Islet precursor cell (in vitro differentiated cells): ENCODE measurements at places on chromosomes 1 and 21.

DNA sequence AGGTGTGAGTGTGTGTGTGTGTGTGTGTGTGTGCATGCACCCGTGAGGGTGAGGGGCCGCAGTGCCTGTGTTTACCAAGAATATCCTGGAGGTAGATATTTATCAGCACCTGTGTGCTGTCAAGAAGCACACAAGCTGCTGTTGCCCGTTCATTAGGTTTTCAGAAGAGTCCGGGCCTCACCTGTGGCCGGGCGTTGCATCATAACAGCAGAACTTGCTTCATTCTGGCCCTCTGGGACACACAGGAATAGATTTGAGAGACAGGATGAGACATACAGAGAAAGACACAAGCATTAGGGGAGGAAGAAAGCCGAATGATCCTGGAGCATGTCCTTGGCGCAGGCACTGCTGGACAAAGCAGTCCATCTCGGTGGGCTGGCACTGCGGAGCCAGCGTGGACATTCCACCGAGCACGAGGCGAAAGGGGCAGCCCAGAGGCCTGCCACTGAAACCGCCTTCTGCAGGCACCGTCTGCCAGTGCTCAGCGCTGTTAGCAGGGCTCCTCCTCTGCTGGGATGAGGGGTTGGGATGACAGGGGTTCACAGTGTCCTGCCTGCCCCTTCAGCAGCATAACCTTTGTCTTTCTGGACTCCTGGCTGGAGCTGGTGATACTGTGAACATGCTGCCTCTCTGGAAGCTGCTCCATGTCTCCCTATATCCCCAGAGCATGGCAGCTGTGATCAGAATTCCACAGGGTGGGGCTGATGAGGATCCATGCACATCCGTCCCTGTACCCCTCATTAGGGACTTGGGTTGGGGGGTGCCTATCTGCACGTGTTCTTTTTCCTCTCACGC is 81.1 kb downstream of the PEX14 start:
- peak; percentile 83 for DNase-seq

GRCh38 chr1:24999426-24999825 is 69.3 kb upstream of the RUNX3 start:
- DNase-seq, result no peak

- peak; percentile 87 for DNase-seq
These were observed 4.1 kb upstream of the TFAP2E start for GRCh38 chr1:35568975-35569395.

DNA sequence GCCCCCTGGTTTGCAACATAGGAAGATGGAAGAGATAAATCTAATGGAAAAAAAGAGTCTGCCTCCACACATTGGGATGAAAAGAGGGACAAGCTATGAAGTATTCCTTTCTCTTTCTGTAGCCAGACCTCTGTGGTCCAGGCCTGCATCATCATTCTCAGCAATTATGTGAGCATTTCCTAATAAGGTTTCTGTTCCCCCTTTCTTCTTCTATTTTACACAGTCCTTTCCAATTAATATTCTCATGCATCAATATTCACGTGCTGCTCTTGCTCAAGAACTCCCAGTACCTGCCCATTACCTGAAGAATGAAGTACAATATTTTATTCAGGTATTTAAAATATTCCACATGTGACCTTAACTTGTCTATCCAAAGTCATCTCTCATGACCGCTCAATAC is 8.2 kb upstream of the SLC30A1 start:
- DNase-seq, result no peak

GRCh38 chr21:27379354-27379753 is 412.5 kb upstream of the ADAMTS5 start:
- DNase-seq, result no peak

DNA sequence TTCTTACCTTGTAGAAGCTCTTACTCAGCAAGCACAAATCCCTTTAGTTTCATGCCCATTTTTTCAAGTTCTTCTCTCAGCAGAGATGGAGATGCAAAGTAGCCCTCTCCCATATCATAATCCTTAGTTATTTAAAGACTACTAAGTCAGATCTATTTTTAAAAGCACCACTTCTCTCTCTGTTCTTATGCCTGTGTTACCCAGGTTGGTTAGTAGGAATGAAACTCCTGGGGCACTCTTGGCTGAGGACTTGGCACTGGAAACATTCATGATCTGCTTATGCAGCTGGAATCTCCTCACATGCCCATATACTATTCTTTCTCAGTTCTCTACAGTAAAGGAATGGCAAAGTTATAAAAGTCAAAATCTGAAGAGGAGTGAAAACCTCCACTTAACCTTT is 51.9 kb upstream of the PPP2R5A start:
- DNase-seq, result no peak

DNA sequence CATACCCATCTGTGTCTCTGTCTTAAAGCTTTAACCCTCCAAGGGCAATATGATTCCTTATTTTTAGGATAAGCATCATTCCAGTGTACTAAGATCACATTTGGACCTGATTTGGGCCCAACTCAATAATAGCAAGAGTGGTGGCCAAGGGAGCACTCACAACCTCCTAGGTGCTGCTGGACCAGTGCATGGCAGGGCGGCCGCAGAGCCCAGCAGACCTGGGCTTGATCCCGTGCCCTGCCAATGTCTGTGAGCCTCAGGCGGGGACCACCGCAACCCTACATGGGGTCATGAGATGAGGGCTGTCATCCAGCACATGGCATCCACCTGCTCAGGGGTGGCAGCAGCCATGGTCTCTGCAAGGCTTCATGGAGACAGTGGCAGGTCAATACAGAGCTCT is 201.8 kb upstream of the TMEM51 start:
- DNase-seq, result no peak

DNA sequence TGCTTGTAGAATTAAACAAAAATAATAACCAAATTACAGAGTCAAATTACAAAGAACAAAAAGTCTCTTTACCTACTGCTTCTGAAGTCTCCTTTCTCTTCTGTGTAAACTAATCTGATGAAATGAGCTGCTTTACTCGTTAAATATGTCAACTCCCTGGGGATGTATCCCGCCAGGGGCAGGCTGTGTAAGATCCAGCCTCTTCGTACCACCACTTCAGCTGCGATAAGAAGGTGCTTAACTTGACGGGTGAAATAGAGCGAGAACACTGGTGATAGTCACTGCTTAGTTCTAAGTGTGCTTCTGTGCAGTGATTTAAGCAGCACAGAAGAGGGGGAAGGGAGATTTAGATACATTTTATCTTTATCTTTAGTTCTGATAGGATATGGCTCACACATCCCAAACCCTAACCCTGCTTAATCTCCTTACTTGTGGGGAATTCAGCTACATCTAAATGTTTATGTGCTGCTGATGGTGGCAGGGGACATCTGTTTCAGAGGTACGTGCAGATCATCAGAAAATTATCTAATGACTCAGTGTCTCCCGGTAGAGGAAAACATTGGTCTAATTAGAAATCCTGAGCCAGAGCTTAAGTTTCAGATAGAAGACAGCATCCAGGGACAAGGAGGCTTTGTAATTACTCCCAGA is 46.0 kb downstream of the RHOU start:
- no peak for DNase-seq

- no peak for DNase-seq
These were observed 171.7 kb upstream of the COA6 start for GRCh38 chr1:234201600-234201999.

DNA sequence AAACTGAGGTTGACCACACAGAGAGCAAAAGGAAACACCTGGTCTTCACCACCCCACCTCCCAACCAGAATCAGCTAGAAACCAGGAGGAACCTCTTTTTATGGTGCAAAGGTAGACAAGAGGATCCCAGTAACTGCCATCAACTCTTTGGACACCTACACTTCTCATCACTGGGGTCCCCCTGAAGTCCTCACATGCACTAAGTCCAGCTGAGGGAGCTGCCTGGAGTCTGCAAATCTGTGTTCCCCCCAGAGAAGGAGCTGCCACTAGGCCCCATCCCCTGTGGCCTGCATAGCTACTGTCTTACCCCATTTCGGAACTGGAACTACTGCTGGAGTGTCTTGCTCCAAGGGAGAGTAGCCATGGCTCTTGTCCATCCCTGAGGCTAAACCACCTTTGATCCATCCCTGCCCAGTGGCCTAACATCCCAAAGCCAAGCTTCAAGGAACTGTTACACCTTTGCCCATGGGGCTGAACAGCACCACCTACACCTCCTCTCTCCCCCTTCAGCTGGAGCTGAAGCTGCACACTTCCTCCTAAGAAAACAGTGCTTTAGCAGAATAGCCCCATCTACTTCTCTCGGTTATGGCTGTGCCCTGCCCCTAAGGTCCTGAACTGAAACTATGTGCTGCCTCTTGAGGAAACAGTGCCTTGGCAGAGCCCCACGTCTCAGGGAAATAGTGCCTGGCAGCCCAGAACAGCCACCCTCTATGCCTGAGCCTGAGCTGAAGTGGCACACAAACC is 85.4 kb upstream of the CD53 start:
- DNase-seq, result no peak

DNA sequence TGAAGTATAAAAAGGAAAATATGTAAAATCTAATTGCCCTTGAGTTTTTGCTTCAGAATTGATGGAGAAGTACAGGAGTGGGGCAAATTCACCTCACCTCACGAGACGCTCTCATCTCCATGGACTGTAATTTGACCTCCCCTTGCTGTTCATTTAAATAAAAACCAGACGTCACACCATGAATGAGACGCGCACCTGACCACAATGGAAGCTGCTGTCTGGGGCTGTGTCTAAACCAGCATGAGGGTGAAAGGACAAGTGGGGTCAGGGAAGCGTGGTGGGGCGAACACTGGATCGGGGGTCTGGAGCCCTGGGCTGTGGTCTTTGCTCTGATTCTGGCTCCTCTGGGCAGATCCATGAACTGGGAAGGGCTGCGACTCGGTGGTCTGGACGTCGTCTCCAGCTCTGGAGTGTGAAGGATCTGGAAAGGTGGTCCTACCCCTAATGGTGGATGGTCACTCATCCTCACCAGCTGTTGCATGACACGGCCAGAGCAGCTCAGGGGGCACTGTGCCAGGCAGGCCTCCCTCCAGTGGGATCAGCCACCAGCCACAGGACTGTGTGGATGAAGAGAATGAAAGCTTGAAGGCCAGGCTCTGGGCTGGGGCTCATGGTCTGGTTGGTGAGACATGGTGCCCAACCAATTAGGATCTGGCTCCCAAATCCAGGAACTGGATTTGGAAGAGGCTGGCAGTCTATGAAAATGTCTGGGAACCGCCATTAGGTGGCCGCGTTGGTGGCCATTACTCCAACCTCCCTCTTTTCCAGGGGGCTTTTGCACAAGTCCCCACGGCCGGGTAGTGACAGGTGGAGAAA is 728.6 kb downstream of the PTPRU start:
- peak; percentile 55 for DNase-seq

DNA sequence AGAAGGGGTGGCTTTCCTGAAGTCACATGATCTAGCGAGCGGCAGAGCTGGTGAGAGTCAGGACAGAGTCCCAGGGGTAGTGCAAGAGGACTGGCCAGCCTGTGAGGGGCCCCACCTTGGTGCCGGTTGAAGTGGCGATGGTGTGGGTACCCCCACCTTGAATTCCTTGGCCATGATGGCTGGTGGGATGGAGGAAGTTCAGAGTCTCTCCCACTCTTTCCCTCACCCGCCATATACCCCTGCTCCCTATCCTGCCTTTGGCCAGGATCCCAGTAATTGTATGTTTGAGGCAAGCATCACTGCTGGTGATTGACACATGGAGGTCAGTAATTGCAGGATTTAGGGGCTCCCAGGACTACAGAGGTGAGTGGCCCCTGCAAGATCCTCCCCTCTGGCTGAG is 11.8 kb downstream of the PADI3 start:
- no peak for DNase-seq
